ENCODE measurements at places on chromosomes 4 and X. TPM values are rescaled to one million over a fixed set of nuclear protein-coding genes. Genes with fewer than 3 reads are reported as not detected.

WNK3 gene
- polyA plus RNA-seq = 0.09 TPM

RAB41 gene
- polyA plus RNA-seq = not detected

ASB12 gene
- polyA plus RNA-seq = 0.24 TPM

GIMD1 gene
- polyA plus RNA-seq = not detected

CXorf66 gene
- not detected for polyA plus RNA-seq

PAGE5 gene
- not detected for polyA plus RNA-seq

CENPE gene
- polyA plus RNA-seq = 2.0 TPM

AMBN gene
- not detected for polyA plus RNA-seq

ANXA10 gene
- polyA plus RNA-seq = 0.51 TPM
